Smooth muscle cell of the pulmonary artery (primary cell): ENCODE measurements at places on chromosomes 13 and 19. TPM values are rescaled to one million over a fixed set of nuclear protein-coding genes. Genes with fewer than 3 reads are reported as not detected.

CD22 gene
- total RNA-seq = 0.40 and 0.78 TPM in 2 replicates

OR7C1 gene
- total RNA-seq = not detected in 2 replicates

DCUN1D2 gene
- 10.6 and 11.3 TPM in 2 replicates for total RNA-seq

PSG7 gene
- 0.30 TPM in 1 of 2 replicates, not detected in the other for total RNA-seq

PSMD8 gene
- total RNA-seq = 243 and 262 TPM in 2 replicates

CASP14 gene
- total RNA-seq = not detected in 2 replicates

ICAM5 gene
- total RNA-seq = 2.3 and 2.5 TPM in 2 replicates

FGF14 gene
- under 0.01 TPM in 1 of 2 replicates, not detected in the other for total RNA-seq

OR4F17 gene
- total RNA-seq = not detected in 2 replicates

PEAK3 gene
- not detected in 2 replicates for total RNA-seq
